ENCODE measurements at places on chromosomes 12 and 14.

DNA sequence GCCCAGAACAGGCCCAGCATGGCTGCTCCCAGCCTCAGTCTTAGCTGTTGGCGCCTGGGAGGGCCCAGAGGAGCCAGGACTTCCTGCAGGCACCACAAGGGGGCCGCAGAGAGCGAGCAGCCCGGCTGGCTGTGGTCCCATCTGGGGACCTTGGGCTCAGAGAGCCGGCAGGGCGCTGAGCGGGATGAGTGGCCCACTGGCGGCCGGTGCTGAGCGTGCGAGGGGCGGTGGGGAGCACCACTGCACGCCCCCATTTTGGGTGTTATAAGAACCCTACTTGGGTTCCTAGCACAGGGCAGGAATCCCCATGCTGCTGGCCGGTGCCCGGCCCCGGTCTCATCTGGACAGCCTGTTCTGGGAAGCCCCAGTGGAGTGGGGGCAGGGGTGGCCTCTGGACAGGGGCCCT is 25.9 kb upstream of the CRIP2 start:
- peak; percentile 61 for DNase-seq

DNA sequence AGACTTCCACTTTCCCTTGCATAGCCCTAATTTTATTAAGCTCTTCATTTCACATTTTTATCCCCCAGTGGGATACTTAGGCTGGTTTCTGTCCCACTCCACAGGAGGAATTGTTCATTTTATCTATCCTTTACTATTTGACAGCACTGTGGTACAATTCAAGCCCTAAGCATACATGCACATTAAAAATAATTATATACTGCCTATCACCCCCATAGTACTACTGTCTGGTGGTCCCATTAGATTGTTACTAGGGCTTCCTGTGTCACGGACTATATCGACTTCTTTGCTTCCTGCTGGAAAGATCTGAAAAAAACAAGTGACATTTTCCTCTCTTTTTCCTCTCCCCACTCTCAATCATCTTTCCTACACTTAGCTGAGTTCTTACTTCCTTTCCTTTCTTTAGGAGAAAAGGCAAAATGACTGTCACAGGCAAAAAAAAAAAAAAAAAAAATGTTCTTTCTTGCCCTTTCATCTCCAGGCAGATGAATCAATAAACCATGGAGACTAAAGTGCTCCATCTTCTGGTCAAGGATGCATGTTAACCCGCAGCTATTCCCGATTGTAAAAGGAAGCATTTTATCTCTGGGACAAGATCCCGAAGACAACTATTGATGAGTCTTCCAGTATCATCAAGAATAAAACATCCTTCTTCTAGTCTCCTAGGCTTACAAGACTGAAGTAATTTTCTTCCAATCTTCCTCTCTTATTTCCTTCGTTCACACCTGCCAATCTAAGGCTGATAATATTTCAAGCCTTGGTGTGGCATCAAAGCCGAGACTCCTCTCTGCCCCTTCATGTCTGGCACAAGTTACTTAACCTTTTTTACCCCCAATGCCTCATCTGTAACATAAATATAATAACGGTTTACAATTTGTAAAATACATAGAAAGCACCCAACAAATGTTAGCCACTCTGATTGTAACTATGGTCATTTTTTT is 94.4 kb upstream of the PLEKHG7 start:
- no peak for DNase-seq

- DNase-seq, result no peak
Observed at GRCh38 chr12:39074063-39074462, 168.7 kb upstream of the CPNE8 start.

DNA sequence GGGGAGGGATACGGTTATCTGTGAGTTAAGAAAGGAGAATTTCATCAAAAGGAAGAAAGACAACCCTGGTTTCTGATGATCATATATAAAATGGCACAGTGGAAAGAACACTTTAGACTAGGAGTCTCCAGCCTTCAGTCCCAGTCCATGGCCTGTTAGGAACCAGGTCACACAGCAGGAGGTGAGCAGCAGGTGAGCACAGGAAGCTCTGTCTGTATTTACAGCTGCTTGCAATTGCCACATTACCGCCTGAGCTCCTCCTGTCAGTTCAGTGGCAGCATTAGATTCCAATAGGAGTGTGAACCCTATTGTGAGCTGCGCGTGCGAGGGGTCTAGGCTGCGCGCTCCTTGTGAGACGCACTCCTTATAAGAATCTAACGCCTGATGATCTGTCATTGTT is 137.9 kb downstream of the BTG1 start:
- DNase-seq, result no peak

- DNase-seq, result peak; percentile 52
Observed at GRCh38 chr14:95061317-95062093, 95.8 kb downstream of the DICER1 start.

GRCh38 chr14:103512701-103513611 is 9.7 kb downstream of the CKB start:
- DNase-seq, result no peak

GRCh38 chr12:112018571-112019237 is 5.5 kb downstream of the ERP29 start:
- no peak for DNase-seq

GRCh38 chr14:103559766-103560165 is 2.7 kb downstream of the BAG5 start:
- DNase-seq, result no peak

- DNase-seq, result no peak
Observed at GRCh38 chr12:80867941-80868340, 69.8 kb downstream of the LIN7A start.

DNA sequence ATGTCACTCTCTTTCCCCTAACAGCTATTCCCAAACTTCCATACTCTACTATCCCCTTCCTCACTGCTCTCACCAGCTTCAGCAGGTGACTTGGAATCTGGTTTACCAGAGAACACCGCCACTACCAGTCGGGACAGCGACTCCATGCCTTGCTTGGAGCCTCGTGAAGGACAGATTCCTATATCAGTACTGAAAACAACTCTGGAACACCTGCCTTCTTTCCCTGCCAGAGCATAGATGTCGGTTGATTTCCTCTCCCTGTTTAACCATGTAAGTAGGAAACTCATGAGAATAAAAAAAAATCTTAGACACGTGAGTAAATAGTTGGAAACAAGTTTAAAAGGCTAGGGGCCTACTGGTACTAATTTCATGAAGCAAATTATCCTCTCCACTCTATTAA is 219.5 kb upstream of the ABCD2 start:
- no peak for DNase-seq

DNA sequence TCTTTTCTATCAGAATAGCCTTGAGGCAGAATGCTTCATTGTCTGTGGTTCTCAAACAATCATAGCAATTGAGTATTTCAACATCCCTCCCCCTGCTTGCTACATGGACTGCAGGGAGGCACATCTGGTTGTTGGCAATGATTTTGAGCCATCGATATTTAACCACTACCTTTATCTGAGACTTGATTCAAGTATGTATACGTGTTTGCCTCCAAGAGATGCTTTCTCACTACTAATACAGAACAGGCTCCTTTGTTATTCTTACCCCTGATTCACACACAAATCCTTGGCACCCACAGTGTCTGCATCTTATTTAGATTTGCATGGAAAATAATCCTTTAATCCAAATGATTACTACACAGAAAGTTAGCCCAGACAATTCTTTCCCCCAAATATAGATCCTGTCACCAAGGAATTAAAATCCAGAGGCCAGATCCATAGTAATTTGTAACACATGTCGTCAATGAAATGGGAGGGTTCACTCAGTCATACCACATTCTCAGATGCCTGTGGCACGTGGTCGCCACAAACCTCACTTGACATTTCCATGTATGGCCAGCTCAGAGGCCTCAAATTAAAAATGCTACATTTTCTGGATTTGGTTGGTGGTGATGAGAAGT is 199.3 kb downstream of the ITPR2 start:
- DNase-seq, result no peak

- DNase-seq, result peak; percentile 99
Observed at GRCh38 chr12:51368640-51369517, 22.3 kb downstream of the GALNT6 start.

- DNase-seq, result no peak
Observed at GRCh38 chr12:104975587-104976343, 10.4 kb upstream of the NOPCHAP1 start.

DNA sequence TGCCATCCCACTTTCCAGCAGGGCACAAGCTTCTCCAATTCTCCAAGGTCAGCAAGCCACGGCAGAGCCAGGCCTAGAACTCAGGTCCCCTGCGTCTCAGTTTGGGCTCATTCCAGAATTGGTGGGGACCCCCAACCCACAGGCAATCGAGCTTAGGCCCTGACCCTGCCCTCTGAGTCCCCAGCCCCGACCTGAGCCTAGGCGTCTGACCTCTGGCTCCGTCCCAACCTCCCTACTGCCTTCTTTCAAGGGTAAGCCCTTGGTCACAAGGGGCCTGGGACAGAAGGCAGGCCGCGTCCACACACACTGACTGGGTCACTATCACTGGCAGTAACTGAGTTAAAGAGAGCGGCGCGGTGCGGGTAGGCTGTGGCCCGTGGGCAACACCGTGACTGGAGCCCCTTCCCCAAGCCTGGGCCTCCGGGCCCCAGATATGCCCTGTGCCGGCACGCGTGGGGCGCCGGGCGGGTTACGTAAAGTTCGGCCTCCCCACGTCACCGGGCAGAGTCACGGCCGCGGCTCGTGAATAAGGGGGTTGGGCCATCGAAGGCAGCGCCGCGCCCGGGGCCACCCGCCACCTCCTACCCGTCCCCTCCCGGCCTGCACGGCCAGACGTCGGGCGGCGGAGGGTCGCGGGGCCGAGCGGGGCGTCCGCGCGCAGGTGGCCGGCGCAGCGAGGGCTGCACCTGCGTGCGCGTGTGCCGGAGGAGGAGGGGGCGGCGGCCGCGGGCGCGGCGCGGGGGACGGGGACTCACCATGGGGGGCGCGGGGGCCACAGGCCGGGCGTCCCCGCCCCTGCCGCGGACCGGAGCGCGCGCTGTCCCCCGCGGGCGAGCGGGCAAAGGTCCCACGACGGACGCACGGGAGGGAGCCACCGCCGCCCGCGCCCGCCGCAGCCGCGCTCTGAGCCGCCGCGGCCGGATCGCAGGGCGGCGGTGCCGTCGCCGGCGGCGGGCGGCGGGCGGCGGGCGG is 516 bp downstream of the ANKRD9 start:
- no peak for DNase-seq

- DNase-seq, result no peak
Observed at GRCh38 chr14:64786296-64787149, 82.3 kb downstream of the PLEKHG3 start.

GRCh38 chr14:92922883-92923743 is at the start of gene CHGA:
TSS of gene CHGA (plus strand) at chr14:92923150. CDS start at chr14:92923360, 210 bp downstream.
- DNase-seq, result peak; percentile 37

DNA sequence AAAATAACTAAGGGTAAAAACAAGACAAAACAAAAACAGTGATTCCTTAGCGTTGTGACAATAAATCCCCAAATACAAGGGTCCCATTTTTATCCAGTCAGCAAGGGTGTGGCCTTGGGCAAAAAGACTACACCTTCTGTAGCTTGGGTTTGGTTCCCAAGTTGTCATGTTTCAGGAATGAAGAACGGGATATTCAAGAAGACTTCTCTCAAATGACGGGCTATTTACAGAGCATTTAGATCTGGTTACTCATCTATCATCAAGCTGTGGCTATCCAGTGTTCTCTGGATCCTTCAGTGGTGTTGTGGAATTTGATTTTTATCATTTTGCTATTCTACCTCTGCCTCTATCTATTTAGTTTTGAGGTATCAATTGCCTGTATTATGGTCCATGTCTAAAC is 219.7 kb downstream of the SLC25A21 start:
- no peak for DNase-seq

- peak; percentile 61 for DNase-seq
Observed at GRCh38 chr12:51886021-51886710, 1.7 kb upstream of the ANKRD33 start.

DNA sequence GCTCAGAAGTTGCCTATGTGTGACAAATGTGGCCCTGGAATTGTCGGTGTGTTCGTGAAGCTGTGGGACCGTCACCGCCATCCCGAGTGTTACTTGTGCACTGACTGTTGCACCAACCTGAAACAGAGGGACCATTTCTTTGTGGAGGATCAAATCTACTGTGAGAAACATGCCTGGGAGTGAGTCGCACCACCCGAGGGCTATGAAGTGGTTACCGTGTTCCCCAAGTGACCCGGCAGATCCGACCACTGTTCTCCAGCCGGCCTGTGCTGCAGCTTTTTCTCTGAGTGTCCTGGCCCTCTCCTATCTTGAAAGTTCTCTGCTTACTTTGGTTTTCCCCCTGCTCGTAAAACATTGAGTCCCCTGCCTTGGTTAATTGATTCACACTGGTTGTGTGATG is 65.3 kb downstream of the VCPKMT start:
- DNase-seq, result no peak

DNA sequence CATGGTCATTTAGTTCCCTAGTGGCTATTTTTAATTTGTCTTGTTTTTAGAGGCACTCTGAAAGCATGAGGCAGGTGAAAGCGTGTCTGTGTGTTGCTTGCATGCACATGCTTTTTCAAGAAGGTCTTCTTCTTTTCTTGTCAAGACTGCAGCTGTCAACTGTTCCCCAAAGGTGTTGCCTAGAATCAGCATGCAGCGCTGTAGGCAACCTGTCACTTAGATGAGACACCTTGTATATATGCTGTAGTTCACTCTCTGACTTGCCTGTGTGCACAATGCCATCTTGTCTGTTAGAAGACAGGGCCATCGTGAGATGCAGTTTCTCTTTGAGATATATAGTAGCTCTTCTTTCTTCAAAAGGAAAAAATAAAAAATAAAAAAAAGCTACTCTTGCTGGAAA is 885.7 kb downstream of the DIO2 start:
- DNase-seq, result no peak
